Transverse colon (tissue), 4 donors: ENCODE measurements at places on chromosomes 12 and 14.

- H3K4me3 ChIP-seq, result no peak overlapping the region
- DNase-seq, result no peak
- H3K27me3 ChIP-seq, result no peaks in the 10 kb centered on the region
- H3K4me1 ChIP-seq, result peaks cover 22% of the 10 kb centered on the region
Measured at GRCh38 chr12:12028668-12029402, 41.9 kb upstream of the BCL2L14 start.

- H3K36me3 ChIP-seq, result no peaks in the 10 kb centered on the region
- no peak overlapping the region for H3K27ac ChIP-seq
- H3K4me3 ChIP-seq, result no peak overlapping the region
Measured at GRCh38 chr12:46886541-46887041, 60.8 kb upstream of the SLC38A4 start.

GRCh38 chr14:72040528-72040927 is 108.3 kb downstream of the RGS6 start:
- no peaks in the 10 kb centered on the region for H3K27me3 ChIP-seq
- H3K4me1 ChIP-seq, result no peaks in the 10 kb centered on the region
- no peaks in the 10 kb centered on the region for H3K36me3 ChIP-seq
- DNase-seq, result no peak
- H3K27ac ChIP-seq, result no peak overlapping the region

GRCh38 chr14:90658541-90658967 is 157.7 kb downstream of the TTC7B start:
- no peaks in the 10 kb centered on the region for H3K27me3 ChIP-seq
- H3K4me1 ChIP-seq, result peaks cover 2% of the 10 kb centered on the region
- no peak overlapping the region for H3K4me3 ChIP-seq
- no peak overlapping the region for H3K27ac ChIP-seq
